ENCODE measurements at places on chromosomes 1 and 21.

- peak; percentile 24 for DNase-seq
Measured at GRCh38 chr1:29518183-29518835, 282.0 kb downstream of the PTPRU start.

DNA sequence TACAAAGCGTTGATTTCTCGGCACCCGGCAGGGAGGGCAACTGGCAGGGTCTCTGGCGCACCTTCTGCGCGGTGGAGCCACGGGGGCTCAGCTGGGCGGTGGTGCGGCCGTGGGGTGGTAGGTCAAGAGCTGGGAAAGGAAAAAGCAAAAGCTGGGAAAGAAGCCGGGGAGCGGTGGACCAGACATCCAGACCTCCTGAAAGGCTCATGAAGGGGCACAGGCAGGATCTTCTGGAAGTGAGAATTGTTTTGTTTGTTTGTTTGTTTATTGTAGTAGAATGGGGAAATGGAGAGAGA, 7.2 kb upstream of the RNU1-1 start:
- DNase-seq: no peak

GRCh38 chr1:221381910-221382623, 359.8 kb downstream of the DUSP10 start:
- no peak for DNase-seq

- DNase-seq: no peak
Measured at GRCh38 chr1:72911656-72912055, 629.3 kb upstream of the NEGR1 start.

- DNase-seq: no peak
Measured at GRCh38 chr1:3099861-3100260, 30.9 kb downstream of the PRDM16 start.

DNA sequence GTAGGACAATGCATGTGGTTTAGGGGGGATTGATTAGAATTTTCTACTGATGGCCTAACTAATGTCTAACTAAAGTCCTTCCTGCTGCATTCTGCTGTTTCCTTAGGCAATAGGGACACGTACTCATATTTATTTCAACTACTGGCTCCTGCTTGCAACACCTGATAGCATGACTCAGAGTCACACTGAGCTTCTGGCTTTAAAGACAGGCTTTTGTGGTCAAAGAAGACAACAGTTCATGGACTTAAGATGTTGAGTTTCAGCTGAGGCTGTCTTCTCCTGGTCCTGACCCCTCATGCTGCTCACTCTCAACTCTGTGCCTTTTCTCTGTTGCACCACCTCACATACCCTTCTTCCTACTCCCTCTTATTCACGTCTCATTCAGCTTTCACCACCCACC, 29.1 kb upstream of the TRABD2B start:
- DNase-seq: no peak

- DNase-seq: peak; percentile 89
Measured at GRCh38 chr1:26378088-26378878, 5.7 kb upstream of the ZNF683 start.

DNA sequence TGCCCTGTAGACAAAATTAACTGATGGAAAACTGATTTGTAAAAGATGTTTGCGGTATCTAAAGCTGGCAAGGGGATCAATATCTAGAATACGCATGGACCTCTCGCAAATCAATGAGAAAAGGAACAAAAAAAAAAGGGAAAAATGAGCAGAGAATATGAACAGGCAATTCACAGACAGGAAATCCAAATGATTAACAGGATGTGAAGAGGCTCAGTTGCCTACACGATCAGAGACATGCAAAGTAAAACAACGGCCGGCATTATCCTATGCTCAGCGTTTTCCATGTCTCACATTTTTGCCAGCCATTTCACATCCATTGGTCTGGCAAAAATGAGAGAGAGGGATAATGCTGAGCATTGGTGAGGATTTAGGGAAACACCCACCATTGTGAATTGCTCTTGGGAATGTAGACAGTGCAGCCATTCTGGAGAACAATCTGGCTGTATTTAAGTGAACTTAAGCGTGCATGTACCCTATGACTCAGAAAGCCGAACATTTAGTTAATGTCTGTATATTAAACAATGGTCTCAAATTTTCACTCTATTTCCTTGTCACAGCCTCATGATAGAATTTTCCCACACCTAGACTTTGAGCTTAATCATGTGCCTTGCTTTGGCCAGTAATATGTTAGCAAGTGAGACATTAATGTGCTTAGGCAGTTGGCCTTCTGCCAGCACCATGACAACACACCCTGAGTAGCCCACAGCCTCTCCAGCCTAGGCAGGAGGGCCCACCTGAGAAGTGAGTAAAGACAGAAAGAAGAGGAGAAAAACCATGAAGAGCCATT, 61.0 kb upstream of the NBPF3 start:
- DNase-seq: no peak

DNA sequence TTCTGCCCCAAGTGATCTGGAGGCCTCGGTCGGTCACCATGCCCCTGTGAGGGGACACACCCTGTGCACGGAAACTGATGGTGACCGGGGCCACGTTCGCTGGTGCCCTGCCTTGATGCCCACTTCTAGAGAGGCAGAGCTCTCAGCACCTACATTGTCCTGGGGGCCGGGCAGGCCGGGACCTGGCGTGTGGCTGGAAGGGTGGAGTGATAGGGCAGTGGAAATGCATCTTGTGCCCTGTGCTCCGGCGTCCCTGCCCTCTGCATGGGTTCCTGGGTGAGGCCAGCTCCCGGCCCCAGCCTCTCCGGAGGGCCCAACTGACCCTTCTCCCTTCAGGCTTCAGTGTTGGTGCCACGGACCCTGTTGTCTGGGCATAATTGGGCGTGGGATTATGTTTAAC, 11.0 kb upstream of the UMODL1 start:
- DNase-seq: no peak

DNA sequence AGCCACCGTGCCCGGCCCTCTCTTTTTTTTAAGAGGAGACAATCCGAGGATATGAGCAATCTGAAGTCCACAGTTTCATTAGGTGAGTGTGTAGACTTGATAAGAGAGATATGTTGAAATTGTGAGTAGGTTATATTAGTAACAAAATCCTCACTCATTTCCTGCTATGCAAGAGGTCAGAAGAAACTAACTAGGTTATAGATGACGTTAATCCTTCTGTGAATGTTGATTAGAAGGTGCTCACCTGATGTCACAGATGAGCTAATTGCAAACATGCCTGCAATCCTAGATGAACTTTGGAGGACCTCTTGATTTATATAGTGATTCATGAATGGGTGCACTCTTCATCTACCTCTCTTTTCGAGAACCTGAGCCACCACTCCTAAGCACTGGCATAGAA, 29.3 kb downstream of the NTMT2 start:
- no peak for DNase-seq

GRCh38 chr1:234525099-234525799, 46.3 kb upstream of the TARBP1 start:
- no peak for DNase-seq

GRCh38 chr1:82214606-82215005, 413.9 kb downstream of the ADGRL2 start:
- no peak for DNase-seq

- DNase-seq: no peak
Measured at GRCh38 chr21:15999741-16000140, 270.0 kb downstream of the USP25 start.

- no peak for DNase-seq
Measured at GRCh38 chr1:15621975-15622374, 4.7 kb downstream of the DDI2 start.

- no peak for DNase-seq
Measured at GRCh38 chr1:229889031-229889517, 178.0 kb upstream of the GALNT2 start.

DNA sequence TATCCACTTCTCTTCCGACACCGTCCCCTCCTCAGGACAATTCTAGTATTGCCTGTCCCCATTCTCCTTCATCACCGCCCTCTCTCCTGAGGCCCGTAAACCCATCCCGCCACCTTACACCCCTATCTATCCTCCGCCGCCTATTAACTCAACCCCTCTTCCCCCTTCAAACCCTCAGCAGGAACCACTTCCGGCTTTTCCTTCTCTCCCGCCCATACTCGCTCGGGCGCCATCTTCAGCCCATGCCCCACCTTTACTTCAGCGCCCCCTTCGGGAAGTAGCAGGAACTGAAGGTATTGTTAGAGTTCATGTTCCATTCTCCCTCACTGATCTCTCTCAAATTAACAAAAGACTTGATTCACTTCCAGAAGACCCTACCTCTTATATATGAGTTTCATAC, 31.6 kb downstream of the VN1R5 start:
- DNase-seq: no peak

GRCh38 chr1:185058110-185058509, 12.8 kb downstream of the RNF2 start:
- no peak for DNase-seq

DNA sequence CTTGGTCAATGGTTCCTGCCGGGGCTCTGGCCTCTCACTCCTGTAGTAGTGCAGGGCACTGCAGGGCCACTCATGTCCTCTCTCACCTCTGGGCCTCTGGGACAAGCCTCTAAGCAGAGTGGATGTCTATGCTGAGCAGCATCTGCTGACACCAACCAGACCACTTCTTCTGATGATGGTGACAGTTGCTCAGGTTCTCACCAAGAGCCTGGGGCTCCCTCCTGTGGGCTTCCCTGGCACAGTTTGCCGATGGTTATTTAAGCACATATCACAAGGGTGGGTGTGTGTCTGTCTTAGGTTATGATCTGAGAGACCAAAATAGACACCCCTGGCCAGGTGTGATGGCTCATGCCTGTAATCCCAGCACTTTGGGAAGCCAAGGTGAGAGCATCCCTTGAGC, 17.4 kb upstream of the GPR137B start:
- no peak for DNase-seq

GRCh38 chr1:234309598-234310459, 63.4 kb upstream of the COA6 start:
- DNase-seq: peak; percentile 88

DNA sequence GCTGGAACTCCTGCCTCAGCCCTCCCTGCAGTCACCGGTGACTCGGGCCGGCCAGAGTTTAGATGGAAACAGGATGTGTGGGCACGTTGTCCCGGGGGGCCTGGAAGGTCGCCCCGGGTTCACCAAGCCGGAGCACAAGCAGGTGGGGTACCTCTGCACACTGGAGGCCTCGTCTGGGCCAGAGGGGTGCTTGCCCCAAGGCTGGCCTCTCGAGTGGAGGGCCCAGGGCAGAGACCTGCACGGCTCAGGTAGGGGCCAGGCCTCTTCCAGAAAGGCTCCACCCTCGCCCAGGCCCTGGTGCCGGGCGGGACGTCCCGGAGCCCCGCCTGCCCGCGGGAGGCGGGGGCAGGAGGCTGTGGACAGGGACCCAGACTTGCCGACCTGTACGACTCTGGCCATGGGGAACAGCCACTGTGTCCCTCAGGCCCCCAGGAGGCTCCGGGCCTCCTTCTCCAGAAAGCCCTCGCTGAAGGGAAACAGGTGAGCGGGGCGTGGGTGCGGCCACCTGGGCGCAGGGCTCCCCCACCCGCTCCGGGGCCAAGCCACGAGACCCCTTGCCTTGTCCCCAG, at the start of gene PLEKHN1:
TSS of gene PLEKHN1 (plus strand) at position 348 of the 569 bp plus-strand sequence. CDS start at position 398, 50 bp downstream.
- DNase-seq: peak; percentile 70

GRCh38 chr1:229561141-229561540, 2.6 kb upstream of the ABCB10 start:
- no peak for DNase-seq

GRCh38 chr1:167933788-167934187, 2.7 kb upstream of the DCAF6 start:
- DNase-seq: no peak

DNA sequence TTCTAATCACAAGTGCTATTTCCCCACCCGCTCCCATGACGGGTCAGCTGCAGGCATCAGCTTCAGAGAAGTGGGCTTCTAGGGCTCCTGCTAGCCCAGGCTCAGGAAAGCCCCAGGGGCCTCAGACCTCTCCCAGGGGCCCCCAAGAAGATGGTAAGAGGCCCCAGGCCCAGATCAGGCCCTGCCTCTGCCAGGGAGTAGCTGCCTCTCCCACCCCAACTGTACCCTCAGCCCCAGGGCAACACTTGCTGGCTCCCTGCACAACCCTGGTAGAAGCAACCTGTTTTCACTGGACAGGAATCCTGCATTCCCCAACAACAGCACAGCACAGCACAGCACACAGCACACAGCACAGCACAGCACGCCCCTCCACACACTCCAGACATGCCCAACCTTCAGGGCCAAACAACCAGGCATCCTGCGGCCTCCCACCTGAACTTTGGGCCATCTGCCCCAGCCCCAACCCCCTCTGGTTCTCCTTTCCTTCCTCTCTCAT, 6.5 kb downstream of the BLACAT1 start:
- DNase-seq: no peak

DNA sequence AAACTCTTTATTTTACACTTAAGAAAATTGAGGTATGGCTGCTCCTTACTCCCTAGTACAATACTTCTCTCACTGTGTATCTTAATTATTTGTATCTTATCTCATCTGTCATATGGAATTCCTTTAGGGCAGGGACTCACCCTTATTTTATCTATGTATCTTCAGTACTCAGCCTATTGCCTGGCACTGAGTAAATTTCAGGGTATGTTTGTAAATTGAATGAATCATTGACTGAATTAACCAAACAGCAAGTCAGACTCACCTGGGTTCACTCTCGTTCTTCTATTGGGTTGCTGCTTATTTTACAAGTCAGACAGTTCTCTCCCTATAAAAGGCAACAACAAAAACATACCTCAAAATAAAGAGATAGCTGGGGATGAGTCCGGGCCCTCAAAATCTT, 63.8 kb downstream of the LAMC1 start:
- no peak for DNase-seq

- no peak for DNase-seq
Measured at GRCh38 chr1:22971161-22971560, 1.5 kb downstream of the LACTBL1 start.

- peak; percentile 73 for DNase-seq
Measured at GRCh38 chr1:212721388-212722247, 22.0 kb upstream of the BATF3 start.

- DNase-seq: peak; percentile 75
Measured at GRCh38 chr21:44653656-44654575, 543 bp downstream of the KRTAP12-4 start.

GRCh38 chr1:178534137-178534868, 21.4 kb downstream of the TEX35 start:
- peak; percentile 44 for DNase-seq

- DNase-seq: no peak
Measured at GRCh38 chr1:62362926-62363325, 43.7 kb upstream of the KANK4 start.

DNA sequence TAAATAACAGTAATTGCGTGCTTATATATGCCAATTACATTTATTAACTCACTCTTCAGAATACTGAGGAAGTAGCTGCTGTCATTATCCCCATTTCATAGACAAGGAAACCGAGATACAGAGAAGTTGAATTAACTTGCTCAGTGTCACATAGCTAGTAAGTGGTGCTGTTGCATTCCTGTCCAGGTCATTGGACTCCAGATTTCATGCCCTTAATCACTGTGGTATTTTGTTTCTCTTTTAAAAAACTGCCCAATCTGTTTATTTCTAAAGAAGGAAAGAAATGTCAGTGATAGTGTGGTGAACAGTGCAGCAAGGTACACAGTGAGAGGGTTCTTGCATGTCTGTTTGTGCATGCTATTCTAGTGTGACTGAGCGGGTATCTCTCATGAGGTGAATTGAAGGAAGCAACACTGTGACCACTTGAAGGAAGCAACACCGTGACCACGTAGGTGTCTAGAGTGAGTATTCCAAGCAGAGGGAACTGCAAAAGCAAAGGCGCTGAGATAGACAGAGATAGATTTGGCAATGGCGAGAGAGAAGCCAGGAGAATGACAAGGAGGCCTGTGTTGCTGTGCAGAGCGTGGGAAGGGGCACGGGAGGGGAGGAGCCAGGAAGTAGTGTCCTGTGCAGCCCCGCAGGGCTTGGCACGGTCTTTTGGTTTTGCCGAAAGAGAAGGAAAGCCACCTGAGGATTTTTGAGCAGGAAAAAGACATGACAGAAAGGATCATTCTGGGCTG, 95.9 kb downstream of the CAMTA1 start:
- DNase-seq: no peak

- DNase-seq: no peak
Measured at GRCh38 chr1:28392027-28392652, 22.6 kb downstream of the PHACTR4 start.
